IMR-90 (cell line): ENCODE measurements at places on chromosomes 13 and 19.
A peak's percentile ranks its signal among the peaks of the same experiment; 100 is the strongest.

DNA sequence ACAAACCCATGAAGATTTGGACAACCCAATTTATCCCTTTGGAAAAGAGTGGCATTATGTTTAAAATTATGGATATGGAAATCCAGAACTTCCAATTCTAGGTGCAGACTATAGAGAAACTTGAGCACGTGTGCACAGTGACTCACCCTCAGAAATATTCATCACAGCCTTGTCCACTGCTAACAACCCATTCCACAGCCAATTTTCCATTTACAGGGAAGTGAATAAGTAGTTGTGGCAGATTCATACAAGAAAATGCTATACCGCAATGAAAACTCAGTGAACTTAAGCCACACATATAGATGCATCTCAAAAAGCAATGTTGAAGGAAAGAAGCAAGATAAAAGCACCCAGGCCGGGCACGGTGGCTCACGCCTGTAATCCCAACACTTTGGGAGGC, 133.3 kb downstream of the USP12 start:
- H3K27ac ChIP-seq = no peak overlapping the region
- no peaks in the 10 kb centered on the region for H3K27me3 ChIP-seq
- peaks cover 25% of the 10 kb centered on the region for H3K4me1 ChIP-seq
- peak; percentile 74 for DNase-seq

GRCh38 chr19:54955376-54955775, 8.0 kb upstream of the NLRP7 start:
- H3K27ac ChIP-seq = no peak overlapping the region
- H3K36me3 ChIP-seq = no peaks in the 10 kb centered on the region
- no peaks in the 10 kb centered on the region for H3K4me1 ChIP-seq
- DNase-seq = no peak
- no peaks in the 10 kb centered on the region for H3K27me3 ChIP-seq

DNA sequence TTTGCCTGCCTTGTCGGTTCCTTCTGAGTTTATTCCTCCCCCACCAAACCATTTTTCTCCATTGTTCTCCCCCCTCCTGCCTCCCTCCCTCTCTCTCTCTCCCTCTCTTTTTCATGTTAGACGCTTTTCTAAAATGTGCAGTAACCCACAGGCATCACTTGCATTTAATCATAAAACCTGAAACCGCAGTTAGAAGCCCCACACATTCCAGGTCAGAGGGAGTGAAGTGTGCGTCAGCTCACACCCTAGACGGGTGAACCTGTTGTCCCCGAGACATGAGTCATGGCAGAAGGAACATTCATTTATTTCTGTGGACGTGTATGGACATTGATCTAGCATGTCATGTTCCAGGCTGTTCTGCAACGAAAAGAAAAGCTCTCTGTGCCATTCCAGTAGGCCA, 19.9 kb downstream of the ONECUT3 start:
- H3K36me3 ChIP-seq = no peaks in the 10 kb centered on the region
- no peak overlapping the region for H3K4me3 ChIP-seq
- no peak overlapping the region for H3K27ac ChIP-seq
- DNase-seq = no peak

GRCh38 chr13:41306271-41307145, 4.6 kb upstream of the NAA16 start:
- DNase-seq = peak; percentile 34
- no peaks in the 10 kb centered on the region for H3K27me3 ChIP-seq
- H3K36me3 ChIP-seq = no peaks in the 10 kb centered on the region
- no peak overlapping the region for H3K27ac ChIP-seq

GRCh38 chr13:113178896-113179167, 20.4 kb downstream of the PROZ start:
- peaks cover 18% of the 10 kb centered on the region for H3K4me1 ChIP-seq
- peak overlapping the region; percentile 98 for H3K27ac ChIP-seq
- peaks cover 52% of the 10 kb centered on the region for H3K36me3 ChIP-seq
- no peak for DNase-seq

- peak; percentile 75 for DNase-seq
- no peak overlapping the region for H3K4me3 ChIP-seq
- H3K27ac ChIP-seq = peak overlapping the region; percentile 9; the same call in 1 of the 2 replicates
- peaks cover 3% of the 10 kb centered on the region; the same call in 1 of the 2 replicates for H3K4me1 ChIP-seq
- H3K27me3 ChIP-seq = no peaks in the 10 kb centered on the region
- no peaks in the 10 kb centered on the region for H3K36me3 ChIP-seq
Observed at GRCh38 chr13:92510416-92510815, 716.2 kb upstream of the GPC6 start.
